ENCODE measurements at places on chromosomes 12 and 14.

DNA sequence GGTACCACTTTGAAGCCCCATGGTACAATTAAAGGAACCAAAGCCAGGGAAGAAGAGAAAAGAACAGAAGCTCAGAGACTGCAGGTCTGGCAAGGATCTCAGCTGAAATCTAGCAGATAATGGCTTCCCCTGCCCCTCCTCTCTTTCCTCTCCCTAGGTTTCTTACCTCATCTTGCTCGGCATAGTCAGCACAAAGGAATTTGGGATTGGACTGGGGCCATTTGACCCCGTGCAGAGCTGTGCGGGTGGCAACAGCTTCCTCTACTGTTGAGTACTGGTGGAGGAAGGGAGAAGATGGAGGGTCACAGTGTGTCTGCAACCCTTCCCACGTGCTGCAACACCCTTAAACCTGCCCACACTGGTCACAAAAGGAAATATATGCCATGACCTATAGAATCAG, 4.7 kb upstream of the CDH24 start:
- no peak for DNase-seq

DNA sequence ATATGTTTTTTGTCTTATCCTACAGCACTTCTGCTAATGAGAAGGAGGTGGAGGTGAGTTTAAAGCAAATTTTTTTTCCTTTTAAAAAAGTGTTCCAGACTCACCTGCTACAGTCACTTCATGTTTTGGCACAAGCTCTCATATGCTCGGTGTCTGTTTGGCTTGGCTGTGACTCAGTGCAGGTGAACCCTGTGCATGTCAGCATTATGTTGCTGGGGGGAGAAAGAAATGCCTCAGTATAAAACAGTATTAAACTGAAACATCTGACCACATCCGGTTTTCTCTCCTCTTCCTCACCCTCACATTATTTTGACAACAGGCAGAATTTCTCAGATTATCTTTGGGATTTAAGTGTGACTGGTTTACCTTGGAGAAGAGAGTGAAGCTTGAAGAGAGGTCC, 105.2 kb downstream of the DNAI7 start:
- no peak for DNase-seq

DNA sequence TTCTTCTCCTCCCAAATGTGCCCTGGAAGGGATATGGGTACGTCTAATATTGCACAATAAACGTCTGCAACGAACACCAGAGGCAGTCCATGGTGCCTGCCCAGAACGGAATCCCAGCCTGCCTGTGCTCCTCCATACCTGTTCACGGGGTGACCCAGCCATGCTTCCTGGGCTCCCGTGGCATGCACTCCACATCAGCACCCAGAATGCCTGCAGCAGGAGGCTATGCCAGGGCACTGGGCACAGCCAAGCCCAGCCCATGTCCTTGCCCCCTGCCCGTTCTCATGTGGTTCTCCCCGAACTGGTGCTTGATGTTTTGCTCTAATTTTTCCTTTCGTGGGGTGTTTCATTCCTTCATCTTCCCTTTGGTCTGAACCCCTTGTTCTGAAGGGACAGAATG, 404.3 kb downstream of the BCL11B start:
- DNase-seq: no peak

DNA sequence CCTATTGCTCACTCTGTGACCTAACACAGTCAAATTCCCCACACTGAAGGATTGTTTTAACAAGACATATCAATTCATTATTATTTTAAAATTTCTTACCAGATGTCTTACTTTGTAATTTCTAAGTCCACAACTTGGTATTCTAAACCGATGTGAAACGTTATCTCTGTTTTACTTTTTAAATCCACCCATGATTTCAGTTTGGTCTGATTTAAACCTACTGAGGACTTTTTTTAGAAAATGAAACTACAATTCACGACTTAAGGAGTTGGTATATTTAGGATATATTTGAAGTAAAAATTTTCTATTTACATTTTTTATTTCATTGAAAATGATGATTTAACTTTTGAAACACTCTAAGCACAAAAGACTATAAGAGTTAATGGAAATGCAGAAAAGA, 35.1 kb upstream of the GRIP1 start:
- DNase-seq: no peak

DNA sequence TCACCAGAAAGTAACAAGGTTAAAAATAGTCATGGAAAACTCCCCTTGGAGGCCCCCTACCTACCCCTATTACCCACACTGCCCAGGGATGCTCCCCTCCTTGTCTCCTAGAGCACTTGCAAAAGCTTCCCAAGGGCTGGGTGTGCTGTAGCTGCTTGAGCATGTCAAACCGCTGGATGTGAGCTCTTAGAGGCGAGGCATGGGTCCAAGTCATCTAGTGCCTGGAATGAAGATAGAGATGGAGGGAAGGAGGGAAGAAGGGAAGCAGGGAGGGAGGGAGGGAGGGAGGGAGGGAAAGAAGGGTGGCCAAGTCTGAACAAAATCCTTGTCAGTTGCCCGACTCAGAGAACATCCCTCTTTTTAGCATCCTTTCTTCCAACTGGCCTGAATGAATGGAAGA, 43.1 kb downstream of the LTBP2 start:
- no peak for DNase-seq

GRCh38 chr12:23659131-23659530, 290.3 kb downstream of the SOX5 start:
- no peak for DNase-seq

DNA sequence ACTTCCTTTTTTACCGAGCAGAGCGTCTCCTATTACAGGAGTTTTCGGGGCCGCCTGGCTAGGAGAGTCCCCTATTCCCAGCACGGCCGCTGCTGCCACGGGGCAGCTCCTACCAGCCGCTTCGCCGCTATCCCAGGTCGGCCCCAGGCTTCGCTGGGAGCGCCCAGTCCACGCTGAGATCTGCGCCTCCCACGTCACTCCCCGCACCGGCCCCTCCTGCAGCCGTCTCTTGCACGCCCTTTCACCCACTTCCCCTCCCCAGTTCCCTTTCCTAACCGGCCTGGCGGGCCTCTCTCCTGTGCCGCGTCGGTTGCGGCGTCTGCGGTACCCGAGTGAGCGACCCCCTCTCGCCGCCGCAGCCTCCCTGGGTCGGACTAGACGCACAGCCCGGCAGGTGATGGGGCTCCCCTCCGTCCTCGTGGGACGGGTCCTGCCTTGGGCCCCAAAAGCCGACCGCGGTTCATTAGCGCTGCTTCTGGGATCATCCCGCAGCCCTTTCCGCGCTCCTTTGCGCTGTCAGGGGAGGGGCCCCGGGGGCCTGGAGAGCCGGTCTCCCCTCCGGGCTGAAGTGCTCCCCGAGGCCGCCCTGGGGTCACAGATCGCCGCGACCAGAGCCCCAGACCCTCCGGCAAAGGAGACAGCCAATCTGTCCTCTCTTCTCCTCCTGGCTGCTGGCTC, 1318.4 kb downstream of the TMEM121 start:
- DNase-seq: no peak

DNA sequence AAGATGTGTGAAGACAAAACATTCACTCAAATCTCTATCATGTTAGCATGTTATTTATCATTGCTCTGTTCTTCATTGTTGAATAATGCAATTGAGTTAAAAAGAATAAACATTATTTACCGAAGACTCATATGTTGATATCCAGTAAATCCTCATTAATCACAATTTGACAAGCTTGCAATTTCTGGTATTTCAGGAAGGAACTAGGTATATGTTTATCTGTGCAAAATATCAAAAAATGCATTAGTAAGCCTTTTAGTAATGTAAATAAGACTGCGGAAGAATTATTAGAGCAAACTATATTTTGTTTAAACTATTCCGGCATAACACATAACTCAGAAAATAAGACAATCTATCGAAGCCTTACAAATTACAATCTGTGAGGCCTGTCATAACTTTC, 222.7 kb upstream of the NOVA1 start:
- DNase-seq: no peak

- no peak for DNase-seq
These were observed 39.0 kb downstream of the GPR68 start for GRCh38 chr14:91205459-91205858.

- no peak for DNase-seq
These were observed 3.0 kb downstream of the GAS2L3 start for GRCh38 chr12:100576331-100577036.

- no peak for DNase-seq
These were observed 349.5 kb downstream of the GRIN2B start for GRCh38 chr12:13631873-13632272.

GRCh38 chr12:82015623-82016347, 256.6 kb upstream of the PPFIA2 start:
- no peak for DNase-seq

DNA sequence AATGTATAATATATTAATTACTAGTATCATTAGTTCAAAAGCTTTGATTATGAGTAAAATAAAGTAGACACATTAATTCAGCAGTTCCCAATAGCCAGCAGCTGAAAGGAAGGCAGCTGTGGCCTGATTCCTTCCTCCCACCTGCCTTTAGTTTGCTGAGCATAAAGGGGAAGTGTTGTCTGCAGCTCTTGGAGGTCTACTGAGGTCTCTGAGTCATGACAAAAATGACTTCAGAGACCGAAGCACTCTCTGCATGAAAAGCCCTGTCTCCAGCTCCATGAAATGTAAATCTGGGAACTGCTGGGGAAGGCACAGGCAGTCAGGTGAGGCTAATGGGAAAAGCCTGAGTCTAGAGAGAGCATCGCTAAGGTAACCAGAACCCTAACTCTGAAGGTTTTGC, 165.4 kb downstream of the NRXN3 start:
- DNase-seq: no peak

- no peak for DNase-seq
These were observed 288.4 kb downstream of the GXYLT1 start for GRCh38 chr12:41856228-41856627.

DNA sequence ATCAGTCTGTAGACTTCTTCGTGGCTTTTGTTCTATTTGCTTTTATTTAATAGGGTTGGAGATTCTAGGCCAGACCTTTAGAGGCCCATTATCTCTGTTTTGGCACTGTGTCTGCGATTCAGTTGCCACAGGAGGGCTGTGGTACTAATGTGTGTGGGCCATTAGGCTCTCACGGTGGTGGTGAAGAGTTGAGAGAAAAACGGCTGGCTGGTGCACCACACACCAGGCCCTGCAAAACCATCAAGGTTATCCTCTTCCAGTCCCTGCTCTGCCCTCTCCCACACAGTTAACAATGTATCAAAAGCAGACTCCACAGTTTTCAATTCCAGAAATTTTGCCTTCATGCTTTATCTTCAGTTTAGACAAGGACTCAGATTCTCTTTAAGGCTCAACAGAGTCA, 97.7 kb downstream of the MYF5 start:
- DNase-seq: no peak

DNA sequence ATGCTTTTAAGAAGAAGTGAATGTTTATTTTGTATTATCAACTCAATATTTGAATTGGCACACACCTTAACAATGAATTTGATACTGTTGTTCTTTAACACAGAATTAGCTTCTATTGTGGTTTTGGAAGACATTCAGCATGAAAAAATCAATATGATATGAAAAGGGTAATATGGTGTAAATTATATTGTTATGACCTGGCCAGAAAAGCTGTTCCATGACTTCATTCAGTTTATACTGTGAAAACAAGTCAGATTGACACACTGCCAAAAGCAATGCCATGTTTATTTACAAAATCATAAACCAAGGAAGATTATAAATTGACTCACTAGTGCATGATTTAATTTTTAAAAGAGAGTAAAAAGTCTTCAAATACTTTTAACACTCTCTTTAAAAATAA, 851.4 kb upstream of the SEL1L start:
- DNase-seq: no peak

GRCh38 chr12:118498171-118498570, 121.8 kb downstream of the SUDS3 start:
- DNase-seq: no peak

GRCh38 chr12:12503384-12504078, 59.1 kb downstream of the DUSP16 start:
- no peak for DNase-seq

DNA sequence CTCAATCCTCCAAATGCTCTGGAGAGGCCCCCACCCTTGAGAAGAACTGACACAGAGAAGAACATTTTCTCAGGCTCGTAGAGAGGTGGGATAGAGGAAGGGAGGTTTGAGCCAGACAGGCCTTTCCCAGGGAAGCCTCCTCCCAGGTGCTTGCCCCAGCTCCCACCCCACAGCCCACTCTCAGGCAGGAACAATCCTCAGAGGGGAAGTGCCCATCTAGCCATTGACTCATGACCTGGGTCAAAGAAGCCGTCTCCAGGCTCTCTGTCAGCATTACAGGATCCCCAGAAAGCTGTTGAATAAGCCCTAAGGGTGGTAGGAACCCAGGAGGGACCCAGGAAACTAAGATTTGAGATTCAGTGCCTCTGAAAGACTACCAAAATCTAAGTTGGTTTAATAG, 3.8 kb downstream of the AQP6 start:
- DNase-seq: no peak

All from T-helper 2 cell (primary cell).